ENCODE measurements at places on chromosomes 16 and 17.

- no peak for ATAC-seq
Measured at GRCh38 chr16:50395763-50396710, 27.2 kb upstream of the BRD7 start.

DNA sequence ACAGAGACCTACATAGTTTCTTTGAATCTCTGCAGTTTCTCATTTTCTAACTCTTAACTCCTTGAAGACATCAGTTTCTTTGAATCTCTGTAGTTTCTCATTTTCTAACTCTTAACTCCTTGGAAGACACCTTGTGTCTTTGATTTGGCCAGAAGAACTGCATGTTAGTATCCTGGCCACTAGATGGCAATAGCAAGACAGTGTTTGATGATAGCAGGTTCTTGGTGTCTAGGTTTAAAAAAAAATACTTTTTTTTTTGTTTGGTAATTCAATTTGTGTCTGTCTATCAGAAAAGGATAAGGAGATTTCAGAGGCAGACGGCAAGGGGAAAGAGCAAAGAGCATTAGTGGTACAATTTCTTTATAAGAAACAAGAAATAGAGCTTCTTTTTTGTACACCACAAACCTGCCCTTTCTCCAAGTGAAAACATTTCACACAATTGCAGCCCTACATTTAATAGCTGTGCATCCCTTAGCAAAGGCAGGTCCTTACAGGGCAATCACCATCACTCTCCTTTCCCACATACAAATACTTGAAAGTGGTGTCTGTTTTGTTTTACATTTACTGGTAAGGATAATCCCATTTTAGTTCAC, 1324.9 kb upstream of the CDH8 start:
- peak; percentile 54 for ATAC-seq

DNA sequence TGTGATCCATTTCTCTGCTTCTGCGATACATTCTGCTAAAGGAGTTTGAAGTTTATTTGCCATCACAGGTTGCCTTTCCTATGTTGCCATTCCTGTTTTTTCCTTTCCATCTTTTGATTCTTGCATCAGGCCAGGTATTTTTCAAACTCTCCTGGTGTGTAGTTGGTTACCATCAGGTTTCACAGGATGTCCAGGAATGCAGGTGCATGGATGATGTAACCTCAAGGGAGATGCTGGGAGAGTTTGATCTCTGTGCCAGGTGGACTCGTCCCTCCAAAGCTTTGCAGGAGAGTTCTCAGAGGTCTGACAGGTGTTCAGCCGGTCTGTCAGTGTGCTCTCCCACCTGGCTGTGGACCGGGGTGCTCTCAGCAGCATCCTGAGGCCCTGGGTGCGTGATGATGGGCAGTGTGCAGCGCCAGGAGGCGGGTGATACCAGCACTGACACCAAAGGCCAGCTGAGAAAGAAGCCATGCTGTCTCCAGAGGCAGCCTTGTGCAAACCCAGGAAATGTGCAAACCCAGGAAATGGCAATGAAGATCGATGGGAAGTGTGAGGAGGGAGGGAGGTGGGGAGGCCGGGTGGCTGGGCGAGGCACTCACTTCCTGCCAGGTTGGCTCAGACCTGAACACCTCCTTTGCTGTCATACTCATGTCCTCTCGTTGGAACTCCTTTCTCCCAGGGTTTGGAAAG, 1.7 kb downstream of the ATP2C2 start:
- ATAC-seq, result no peak

DNA sequence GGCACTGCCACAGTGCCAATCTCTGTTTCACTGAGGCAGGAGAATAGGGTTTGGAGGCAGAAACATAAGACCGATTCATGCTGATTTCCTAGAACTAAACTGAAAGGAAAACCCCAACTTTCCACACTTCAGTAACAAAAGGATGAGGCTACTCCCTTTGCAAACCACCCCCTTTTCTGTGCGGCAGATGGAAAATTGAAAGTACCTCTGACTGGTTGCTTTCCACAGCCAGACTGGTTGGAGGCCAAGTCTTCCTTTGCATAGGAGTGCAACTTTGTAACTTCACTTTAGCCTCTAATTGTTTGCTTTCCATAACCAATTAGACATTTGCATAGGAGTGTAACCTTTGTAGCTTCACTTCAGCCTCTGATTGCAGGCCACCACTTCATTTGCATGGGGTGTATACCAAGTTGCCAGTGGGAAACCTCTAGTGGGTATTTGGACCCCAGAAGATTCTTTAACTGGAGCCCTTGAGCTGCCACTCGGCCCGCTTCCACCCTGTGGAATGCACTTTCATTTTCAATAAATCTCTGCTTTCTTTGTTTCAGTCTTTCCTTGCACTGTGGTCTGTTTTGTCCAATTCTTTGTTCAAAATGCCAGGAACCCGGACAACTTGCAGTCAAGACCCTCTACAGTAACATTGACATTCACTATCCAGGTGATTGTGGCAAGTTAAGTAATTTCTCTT, 252.0 kb downstream of the UTP18 start:
- ATAC-seq, result no peak

- ATAC-seq, result no peak
Measured at GRCh38 chr17:80659651-80660050, 115.0 kb downstream of the RPTOR start.

DNA sequence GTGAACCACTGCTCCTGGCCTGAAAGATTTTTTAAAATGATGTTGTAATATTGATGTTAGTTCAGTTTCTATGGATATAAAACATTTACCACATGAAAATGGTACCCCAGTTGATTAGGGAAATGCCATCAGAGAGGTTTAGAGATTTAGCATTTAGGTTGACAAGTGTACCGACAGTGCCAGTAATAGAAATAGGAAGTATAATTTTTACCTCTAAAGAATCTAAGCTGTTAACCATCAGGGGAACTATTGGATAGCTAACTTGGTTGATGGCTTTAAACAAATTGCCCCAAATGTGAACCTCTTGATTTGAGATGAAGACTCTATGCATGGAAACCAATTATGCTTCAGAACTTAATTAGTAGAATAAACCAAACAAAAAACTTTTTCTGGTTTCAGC, 6.4 kb downstream of the CBFB start:
- no peak for ATAC-seq

DNA sequence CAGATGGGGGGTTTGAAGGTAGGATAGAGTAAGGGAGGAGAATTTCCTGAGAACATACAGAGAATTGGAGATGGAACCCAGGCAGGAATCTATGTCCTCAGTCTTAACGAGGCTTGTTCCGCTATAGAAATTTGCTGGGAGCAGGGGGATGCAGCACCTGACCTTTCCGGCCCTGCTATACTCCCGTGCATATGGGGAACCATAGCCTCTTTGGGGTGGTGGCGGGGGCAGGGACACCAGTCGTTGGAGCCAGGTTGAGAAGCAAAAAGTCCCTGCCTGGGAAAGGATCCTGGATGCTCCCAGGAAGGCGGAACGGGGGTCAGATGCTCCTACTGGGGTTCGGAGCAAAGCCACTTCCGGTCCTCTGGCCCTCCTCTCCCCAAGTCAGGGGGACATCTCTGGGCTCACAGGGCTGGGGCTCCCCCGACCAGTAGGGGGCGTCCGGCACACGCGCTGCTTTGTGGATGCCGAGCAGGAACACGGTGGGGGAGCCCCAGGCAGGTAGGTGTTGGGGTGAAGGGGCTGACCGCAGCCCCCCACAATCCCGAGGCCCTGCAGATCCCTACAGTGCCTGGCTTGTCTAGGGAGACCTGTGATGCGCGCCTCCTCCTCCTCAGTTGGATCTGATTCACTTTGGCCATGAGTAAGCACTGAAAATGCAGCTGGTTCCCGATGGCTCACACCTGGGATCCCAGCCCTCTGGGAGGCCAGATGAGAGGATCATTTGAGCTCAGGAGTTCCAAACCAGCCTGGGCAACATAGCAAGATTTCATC, 15.5 kb upstream of the TFAP4 start:
- ATAC-seq, result peak; percentile 80
